ENCODE measurements at places on chromosomes 1 and 21.

- no peak for DNase-seq
Measured at GRCh38 chr1:107843989-107844388, 121.0 kb downstream of the VAV3 start.

GRCh38 chr1:202348005-202348508 lies 442 bp upstream of the PPP1R12B start:
- DNase-seq: no peak

DNA sequence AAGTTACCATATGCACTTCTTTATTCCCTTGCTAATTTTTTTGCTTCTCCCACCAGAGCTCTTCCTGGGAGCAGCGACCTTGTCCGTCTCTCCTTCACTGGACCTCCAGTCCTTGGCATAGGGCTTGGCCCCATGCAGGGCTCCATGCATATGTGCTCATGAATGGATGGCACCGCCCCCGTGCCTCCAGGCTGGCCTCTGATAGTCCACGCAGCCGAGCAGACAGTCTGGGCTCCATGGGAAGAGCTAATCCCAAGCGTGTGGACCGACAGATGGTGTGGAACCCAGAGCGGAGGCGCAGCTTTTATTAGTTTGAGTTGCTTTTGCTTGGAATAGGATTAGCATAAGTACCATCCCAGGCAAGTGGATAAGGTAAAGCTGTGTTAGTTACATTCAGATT lies 41.8 kb downstream of the CDCP2 start:
- no peak for DNase-seq

- no peak for DNase-seq
Measured at GRCh38 chr1:86696522-86696921, 7.9 kb upstream of the SH3GLB1 start.

GRCh38 chr1:56329970-56330369 lies 249.4 kb downstream of the PLPP3 start:
- DNase-seq: no peak

- no peak for DNase-seq
Measured at GRCh38 chr1:160706526-160707235, 4.9 kb downstream of the CD48 start.

GRCh38 chr21:34906401-34906800 lies 142.7 kb downstream of the RUNX1 start:
- DNase-seq: no peak

- DNase-seq: no peak
Measured at GRCh38 chr1:115453666-115454065, 115.6 kb upstream of the NGF start.

DNA sequence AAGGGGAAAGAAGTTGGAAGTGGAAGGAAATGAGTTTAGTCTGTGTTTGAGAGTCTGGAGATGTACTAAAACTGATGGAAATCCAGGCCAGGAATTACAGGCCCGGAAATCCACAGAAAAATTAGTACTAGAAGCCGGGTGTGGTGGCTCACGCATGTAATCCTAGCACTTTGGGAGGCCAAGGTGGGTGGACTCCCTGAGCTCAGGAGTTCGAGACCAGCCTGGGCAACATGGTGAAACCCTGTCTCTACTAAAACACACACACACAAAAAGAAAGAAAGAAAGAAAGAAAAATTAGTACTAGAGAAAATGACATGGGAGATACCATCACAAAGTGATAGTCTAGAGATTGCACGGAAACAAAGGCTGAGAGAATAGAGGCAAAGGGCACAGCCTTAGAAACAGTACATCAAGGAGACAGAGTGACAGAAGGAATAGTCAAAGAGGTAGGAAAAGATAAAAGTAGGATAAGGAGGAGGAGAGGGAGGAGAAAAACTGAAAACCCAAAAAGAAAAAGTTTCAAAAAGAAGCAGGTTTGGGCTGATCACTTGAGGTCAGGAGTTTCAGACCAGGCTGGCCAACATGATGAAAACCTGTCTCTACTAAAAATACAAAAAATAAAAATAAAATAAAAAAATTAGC lies 4.8 kb upstream of the TAF13 start:
- no peak for DNase-seq

- DNase-seq: no peak
Measured at GRCh38 chr1:197182716-197183115, 36.2 kb upstream of the ASPM start.

- peak; percentile 74 for DNase-seq
Measured at GRCh38 chr1:225866061-225866837, 15.9 kb downstream of the TMEM63A start.
